ENCODE measurements at places on chromosomes 7 and 10.

DNA sequence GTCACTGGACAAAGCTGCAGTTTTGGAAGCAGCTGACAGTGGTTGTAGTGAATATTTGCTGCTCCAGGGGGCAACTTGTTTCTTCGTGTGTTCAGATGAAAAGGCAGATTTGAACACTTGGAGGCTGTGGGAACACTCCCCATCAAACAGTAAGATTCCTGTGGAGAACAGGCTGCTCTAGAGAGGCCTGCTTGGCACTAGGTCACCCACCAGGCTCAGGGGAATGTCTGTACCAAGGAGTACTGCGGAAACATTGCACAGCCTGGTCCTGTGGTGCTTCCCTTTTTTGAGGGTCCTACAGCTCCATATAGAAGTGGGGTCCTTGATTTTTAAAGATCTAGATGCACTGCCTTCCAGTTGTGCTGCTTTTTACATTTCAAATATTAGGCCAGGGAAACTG, 97.5 kb downstream of the CXCL12 start:
- DNase-seq, result no peak

DNA sequence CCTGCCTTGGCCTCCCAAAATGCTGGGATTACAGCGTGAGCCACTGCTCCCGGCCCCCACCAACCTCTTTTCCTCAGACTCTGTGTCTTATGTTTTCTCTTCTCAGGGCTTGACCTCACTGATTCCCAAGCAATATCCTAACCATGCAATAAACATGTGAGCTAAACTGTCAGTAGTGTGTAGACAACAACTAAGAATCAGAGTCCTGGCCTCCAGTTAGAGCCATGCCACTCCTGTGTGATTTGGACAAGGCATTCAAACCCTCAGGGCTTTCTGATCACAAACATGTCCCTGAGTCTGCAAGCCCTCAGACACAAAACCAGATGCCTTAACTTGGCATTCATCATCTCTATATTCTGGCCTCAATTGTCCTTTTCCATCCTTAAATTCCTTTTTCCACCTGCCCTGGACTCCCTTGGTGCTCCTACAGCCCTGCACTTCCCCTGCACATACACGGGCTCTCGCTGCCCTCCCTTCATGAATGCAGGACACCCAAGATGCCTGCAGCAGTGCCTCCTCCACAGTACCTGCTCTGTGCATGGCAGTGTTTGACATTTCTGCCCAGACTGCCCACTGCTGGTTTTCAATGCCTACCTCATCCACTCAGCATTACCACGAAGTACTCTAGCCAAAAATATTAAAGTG, 142.8 kb downstream of the CYP26A1 start:
- DNase-seq, result no peak

DNA sequence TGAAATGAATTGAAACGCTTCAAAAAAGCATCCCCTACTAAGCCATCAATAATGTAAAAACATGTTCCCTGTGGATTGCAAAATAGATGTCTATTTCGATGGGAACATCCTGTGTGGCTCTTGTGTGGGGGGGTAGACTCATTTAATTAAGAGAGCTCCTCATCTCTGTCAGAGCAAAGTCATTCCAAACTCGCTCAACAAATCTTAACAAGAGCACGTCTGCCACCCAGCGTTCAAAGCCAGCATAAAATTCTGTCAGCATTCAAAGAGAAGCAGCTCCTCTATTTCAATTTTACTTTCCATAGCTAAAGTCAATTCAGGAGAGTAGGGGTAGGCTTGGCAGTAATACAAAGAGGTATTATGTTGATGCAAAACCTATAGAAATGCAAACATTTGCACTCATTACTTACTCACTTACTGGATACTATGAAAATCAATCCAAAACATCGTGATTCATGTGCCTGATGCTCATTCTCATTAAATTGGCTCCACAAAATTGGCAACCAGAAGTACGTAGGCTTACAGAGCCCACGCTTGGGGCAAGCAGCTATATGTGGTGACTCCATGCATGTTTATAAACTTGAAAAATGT, 114.9 kb downstream of the IPMK start:
- no peak for DNase-seq

- no peak for DNase-seq
These were observed 39.9 kb downstream of the APBB1IP start for GRCh38 chr10:26478061-26478460.

DNA sequence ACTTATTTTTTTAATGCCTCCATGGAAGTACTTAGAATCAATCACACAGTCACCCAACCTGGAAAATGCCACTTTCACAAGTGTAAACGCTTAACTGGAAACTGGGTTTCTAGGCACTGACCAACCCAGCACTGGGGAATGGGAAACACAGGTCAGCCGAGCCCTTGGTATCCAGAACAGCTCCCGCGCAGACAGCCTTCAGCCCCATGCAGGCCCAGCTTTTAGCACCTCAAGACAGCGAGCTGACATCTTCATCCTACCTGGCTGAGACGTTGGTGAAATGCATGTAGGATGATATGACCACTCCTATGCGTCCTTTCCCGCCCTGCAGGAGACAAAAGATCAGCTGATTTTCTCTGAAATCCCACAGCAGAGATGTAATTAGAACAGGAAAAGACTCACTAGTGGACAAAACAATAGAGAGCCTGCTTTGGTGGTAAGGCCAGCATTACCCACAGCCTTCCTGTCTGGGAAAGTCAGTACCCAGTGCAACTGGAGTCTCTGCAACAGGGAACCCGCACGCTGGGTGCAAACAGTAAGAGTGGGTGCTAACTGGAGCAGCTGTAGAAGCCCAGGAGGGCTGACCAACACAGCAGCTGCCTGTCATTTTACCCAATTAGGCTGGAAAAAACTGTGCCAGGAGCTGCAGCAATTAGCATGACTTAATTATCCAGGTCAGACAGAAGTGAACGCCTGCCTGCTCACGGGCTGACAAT, 153.7 kb downstream of the TNS3 start:
- DNase-seq, result no peak

DNA sequence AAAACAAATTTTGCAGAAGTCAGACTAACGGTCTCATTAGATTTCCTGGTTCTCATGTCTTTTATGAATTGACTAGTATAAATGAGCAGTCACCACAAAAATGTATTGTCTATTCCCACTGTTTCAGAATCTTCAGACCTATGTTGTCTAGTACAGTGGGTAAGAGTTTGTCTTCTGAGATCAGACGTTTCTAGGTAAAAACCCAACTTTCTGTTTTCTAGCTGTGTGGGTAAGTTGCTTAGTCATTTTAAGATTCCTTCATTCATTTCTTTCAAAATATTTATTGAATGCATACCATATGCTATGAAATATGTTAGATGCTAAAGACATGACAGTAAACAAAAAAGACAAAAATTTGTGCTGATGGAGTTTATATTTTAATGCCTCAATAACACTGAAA, 156.3 kb downstream of the POLR1F start:
- DNase-seq, result no peak

DNA sequence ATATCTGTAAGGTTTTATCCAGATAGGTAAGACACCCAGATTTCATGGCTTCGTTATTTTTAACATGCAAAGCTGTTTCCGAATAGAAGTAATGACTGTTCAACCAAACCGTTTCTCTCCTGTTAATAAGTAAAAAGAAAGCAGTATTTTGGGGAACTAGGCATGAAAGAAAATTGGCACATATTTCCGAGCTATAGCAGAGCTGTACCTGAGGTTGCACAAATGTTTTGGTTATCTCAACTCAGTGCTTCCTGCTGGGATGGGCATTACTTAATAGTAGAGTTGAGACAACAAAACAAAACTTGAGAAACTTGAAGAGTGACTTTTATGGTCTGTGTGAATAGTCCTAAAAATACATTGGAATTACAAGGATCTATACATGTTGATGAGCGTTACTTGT, 564.3 kb upstream of the SORCS1 start:
- no peak for DNase-seq
